CD4-positive, alpha-beta T cell treated with Interleukin-15 for 1 hour (primary cell): ENCODE measurements at places on chromosomes 3 and 15.

- DNase-seq, result no peak
Measured at GRCh38 chr3:119856695-119857094, 74.8 kb downstream of the NR1I2 start.

DNA sequence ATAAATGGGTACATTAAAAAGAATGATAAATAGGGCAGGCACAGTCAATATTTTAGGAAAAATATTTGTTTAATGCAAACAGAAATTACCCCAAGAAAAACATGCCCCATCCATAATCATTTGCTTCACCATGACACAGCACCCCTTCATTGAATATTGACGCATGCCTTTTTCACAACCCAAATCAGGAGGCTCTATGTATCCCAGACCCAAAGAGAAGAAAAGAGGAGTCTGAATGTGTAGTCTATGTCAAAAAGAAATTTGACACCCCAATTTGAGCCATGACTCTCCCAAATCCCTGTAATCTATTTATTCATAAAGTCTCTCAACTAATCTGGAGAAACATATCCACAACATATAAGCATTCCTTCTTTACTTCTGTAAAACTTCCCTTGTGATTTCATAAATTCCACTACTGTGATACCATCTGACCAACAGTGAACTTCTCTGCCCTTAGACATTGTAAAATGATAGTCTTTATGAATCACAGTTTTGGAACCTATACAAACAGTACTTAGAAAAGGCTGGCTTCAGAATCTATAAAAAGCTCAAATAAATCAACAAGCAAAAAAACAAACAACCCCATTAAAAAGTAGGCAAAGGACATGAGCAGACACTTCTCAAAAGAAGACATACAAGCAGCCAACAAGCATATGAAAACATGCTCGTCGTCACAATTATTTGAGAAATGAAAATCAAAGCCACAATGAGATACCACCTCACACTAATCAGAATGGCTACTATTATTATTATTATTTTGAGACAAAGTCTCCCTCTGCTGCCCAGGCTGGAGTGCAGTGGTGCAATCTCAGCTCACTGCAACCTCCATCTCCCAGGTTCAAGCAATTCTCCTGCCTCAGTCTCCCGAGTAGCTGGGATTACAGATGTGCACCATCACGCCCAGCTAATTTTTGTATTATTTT lies 53.4 kb upstream of the XRN1 start:
- DNase-seq, result no peak

GRCh38 chr3:58572634-58573230 lies 4.5 kb downstream of the FAM107A start:
- no peak for DNase-seq

DNA sequence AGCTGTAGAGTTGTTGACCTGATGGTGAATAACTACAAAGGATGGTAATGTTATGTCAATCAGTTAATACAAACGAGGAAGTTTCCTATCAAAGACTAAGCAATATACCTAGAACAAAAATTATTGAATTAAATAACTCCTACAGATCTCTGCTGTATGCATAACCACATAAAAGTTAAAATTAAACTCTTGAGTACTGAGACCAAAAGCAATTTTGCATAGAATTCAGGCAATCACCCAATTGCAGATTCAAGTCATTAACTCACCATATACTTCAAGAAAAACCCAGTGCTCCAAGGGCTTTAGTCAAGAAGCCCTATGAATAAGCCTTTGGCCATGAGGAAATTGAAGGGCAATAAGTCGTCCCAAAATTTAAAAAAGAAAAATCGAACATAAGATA lies 518.8 kb downstream of the MECOM start:
- no peak for DNase-seq

- peak; percentile 75 for DNase-seq
Measured at GRCh38 chr3:38039899-38040261, 872 bp downstream of the DLEC1 start.

DNA sequence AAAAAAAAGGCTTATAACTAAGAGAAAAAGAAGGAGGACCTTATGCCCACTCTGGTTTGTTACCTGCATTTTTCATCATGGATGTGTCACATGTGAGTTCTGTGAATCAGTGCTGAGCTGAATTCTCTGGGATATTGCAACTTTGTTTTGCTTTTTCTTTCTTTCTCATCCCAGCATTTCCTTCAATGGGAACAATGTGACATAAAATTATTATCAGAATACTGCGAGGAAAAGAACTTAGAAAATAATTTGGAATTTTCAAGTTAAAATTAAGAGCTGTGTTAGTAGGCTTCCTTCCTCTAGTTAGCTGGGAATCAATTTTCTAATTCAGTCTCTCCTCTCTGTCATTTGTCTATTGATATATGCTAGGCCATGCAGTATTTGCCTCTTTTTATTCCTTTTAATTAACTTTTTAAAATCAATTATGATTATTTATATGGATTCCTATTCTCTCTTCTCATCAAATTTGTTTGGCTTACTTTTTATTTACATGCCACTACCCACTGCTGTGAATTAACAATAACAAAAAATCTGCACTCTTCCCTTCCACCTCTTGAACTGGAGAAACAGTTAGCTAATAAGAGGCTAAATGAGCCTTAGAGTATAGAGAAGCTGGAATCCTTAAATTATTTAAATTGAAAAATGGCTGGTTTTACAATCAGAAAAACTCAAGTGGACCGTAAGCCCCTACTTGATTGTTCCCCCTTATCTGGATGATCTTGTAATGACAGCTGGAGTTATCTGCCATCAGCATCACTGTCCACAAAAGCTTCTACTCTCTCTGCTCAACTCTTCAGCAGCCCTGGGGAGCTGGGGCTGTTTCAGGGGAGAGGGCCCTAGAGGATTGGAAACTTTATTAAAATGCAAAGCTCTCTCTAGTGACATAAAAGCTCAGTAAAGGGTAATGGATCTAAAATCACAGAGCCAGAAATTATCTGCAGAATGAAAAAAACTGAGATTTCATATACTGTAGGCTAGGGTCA lies 95.3 kb upstream of the SOX2 start:
- no peak for DNase-seq

- DNase-seq, result no peak
Measured at GRCh38 chr3:15204005-15204404, 2.0 kb upstream of the CAPN7 start.

DNA sequence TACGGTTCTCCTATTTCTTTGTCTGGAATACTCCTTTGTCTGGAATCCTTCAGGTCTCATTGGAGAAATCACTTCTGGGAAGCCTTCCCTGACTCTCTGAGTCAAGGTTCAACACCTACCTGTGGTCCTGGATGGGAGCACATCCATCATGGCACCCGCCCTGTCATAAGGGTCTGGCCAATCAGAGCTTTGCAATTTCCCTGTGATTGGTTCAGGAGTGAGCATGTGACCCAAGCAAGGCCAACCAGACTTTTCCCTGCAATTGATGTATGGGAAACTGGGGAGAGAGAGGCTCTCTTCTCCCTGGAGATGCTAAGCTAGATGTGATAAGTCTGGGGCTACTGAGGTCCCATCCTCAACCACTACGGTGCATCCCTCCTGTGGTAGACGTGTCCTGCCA lies 8.1 kb downstream of the FAM3D start:
- no peak for DNase-seq

GRCh38 chr3:105853801-105854432 lies 14.9 kb downstream of the CBLB start:
- DNase-seq, result peak; percentile 73

DNA sequence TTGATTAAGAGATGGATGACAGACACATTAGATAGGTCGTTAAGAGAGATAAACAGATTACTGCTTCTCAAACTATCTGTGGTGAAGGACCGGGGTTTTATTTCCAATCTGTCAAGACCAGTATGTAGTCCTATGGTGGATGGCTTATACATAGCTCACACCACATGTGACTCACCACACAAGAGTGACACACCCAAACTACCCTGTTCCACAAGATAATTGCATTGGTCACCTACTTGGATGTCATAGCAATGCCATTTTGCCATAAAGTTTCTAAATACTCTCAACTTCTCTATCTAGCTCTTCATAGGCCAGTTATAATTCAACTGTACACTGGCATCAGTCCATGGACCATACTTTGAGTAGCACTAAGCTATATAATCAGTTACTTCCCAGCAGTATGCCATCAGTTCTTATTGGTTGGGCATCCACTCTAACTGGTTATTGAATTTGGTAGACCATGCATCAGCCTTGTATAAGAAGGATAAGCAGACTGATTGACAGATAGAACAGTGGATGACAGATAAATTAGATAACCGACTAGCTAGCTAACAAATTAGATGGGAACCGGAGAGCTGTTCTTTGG lies 11.6 kb downstream of the WWTR1 start:
- no peak for DNase-seq

- no peak for DNase-seq
Measured at GRCh38 chr3:81293156-81293555, 468.3 kb downstream of the GBE1 start.

GRCh38 chr3:5321666-5322340 lies 134.3 kb downstream of the EDEM1 start:
- DNase-seq, result no peak

DNA sequence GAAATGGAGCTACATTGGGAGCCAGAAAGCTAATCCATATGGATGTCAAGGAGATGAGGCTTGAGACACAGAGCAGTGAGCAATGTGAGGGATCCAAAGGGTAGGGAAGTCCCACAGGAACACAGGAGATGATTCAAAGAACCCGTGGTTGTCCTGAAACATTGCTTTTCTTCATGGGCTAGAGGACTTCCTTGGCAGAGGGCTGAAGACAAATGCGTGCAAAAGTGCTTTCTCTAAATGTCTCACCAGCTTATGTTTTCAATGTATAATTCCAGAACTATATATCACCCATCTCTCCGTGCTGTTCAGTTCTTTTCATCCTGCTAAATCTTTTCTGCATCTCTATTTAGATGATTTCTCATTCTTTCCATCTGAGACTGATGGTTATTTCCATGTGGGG lies 46.0 kb upstream of the GOLGA8A start:
- no peak for DNase-seq

- no peak for DNase-seq
Measured at GRCh38 chr3:135618123-135618522, 347.4 kb upstream of the PPP2R3A start.

- no peak for DNase-seq
Measured at GRCh38 chr3:23921052-23921511, 4.2 kb downstream of the RPL15 start.

DNA sequence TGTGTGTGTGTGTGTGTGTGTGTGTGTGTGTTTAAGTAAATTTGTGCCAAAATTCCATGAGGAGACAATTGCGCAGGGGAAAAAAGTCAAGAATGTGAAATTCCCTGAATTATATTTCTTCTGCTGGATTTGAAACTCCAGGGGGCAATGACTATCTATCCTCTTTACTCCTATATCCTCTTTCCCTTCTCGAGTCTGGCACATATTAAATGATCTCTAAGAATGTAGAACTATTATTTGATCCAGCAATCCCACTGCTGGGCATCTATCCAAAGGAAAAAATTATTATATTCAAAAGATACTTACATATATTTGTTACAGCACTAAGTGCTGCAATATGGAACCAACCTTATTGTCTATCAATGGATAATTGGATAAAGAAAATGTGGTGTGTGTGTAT lies 350.1 kb upstream of the ADAMTS9 start:
- DNase-seq, result no peak

GRCh38 chr3:33426068-33426467 lies 14.1 kb downstream of the UBP1 start:
- DNase-seq, result no peak

- DNase-seq, result no peak
Measured at GRCh38 chr15:85813234-85813633, 18.5 kb upstream of the KLHL25 start.

- DNase-seq, result peak; percentile 16
Measured at GRCh38 chr3:12995389-12996180, 77.6 kb downstream of the IQSEC1 start.

GRCh38 chr3:99485286-99485685 lies 153.1 kb upstream of the COL8A1 start:
- DNase-seq, result no peak

- DNase-seq, result no peak
Measured at GRCh38 chr3:186599142-186599784, 13.6 kb upstream of the AHSG start.

GRCh38 chr15:99086327-99086667 lies 18.6 kb upstream of the SYNM start:
- DNase-seq, result no peak

DNA sequence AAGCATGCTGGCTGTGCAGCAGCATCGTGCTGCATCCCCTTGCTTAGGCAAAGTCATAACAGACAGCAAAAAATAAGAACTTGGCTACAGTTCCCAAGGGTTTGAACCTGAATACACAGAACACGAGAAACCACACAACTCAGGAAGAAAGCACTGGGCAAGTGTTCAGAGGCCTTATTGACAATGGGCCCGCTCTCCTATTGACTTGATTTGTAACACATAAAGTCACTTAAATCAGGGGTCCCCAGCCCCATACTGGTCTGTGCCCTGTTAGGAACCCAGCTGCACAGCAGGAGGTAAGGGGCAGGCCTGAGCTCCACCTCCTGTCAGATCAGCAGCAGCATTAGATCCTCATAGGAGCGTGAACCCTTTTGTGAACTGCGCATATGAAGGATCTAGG lies 145.1 kb downstream of the LSAMP start:
- no peak for DNase-seq

DNA sequence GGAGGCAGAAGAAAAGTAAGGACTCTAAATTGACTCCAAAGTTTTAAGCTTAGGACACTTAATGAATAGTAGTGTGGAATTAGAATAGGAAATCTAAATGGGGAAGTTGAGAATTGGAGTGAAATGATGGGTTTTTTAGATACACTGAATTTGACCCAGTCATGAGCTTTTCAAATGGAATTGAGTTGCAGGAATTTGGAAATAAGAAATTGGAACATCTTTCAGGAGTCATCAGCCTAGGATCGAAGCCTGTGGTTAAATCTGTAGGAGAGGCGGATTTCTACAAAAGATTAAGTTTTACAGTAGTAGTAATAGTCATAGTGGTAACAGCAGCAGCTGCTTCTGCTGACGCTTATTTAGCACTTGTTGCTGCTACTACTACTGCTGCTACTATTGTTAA lies 129.0 kb upstream of the LRRFIP2 start:
- no peak for DNase-seq

DNA sequence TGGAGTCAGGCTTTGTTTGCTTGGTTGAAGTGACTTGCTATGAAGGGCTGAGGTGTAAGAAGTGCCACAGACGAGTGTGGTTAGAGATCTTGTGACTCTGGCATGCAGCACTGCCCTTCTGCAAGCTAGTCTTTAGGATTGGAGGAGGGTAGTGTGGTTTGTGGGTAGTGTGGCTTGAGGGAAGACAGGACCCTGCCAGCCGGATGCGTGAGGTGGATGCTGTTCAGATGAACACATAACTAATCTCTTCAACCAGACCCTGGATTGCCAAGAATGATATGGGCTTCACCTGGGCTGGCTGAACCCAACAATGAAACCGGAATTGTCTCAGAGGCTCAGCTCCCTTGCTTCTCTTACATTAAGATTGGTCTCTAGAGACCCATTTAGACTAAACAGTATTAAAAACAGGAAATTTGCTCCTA lies 32.7 kb downstream of the STARD9 start:
- peak; percentile 50 for DNase-seq

- DNase-seq, result no peak
Measured at GRCh38 chr15:51366071-51366470, 24.6 kb downstream of the GLDN start.
